Stimulated activated CD8-positive, alpha-beta memory T cell treated with anti-CD3 and anti-CD28 coated beads, Interleukin-15, amount 100 ng/mL, for 24 hours (primary cell): ENCODE measurements at places on chromosomes 2 and 18.

- DNase-seq = peak; percentile 31
Observed at GRCh38 chr2:203535078-203535783, at the start of gene RAPH1. TSS of gene RAPH1 (minus strand) at chr2:203535301. CDS start at chr2:203495353, 39,948 bp downstream.

GRCh38 chr2:216956820-216957493 lies 97.1 kb upstream of the TNP1 start:
- no peak for DNase-seq

DNA sequence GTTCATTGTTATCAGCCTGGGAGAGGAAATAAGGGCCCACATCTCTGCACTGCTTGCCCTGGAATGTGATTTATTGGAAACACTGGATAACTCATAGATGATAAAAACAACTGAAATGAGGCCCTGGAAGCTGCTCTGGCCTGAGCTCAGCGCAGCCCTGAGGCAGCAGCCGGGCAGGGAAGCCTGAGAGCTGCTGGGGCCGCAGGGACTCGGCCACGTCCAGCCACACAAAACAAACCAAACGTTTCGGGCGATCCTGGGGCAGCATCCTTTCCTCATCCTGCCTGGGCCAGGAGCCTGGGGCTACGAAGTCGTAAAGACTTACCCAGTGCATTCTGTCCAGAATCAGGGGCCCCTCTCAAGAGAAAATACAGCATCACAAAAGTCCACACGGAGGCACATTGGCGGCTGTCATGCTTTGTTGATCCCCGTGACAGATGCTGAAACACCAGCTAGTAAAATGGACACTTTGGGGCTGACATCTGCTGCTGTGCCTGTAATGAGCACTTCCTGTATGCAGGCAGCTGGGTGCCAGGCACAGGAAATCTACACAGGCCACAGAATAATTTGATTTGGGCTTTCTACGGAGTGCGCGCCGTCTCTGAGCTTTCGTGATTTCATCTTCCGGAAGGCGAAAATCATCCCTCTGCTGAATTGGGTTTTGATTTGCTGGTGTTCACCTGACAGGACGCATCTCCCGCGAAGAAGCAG lies 250.6 kb downstream of the EIPR1 start:
- no peak for DNase-seq

DNA sequence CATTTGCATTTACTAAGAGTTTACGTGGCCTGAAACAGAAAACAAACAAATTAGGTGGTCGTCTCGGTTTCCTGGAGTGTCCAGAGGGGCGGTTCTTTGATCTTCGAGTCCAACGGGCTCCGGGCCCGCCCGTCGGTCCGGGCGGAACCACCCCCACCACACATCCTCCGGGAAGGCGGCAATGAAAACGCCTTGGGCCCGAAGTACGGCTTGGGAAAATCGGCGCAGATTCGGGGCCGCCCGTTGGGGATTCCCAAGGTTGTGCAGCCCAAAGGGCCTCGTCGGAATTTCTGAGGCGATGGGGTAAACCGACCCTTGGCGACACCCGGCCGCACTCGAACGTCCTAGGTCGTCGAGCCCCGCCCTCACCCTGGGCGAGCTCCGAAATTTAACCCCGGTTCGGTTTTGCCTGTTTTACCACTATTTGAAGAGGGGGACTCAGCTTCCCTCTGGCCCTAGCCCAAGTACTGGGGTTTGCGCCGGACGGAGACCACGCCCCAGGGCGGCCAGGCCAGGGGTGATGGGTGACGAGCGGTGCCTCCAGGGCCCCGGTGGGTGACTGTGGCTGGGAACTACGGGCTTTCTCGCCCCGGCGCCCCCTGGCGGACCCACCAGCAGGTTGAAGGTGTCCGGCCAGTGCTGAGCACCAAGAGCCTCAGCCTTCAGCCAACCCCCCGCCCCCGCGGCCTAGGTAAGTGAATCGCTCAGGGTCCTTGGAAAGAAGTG lies 1.9 kb upstream of the CFAP53 start:
- DNase-seq = peak; percentile 62

- no peak for DNase-seq
Observed at GRCh38 chr2:134919341-134920210, 954 bp downstream of the CCNT2 start.

- DNase-seq = no peak
Observed at GRCh38 chr2:176818617-176819016, 394.0 kb upstream of the HNRNPA3 start.

DNA sequence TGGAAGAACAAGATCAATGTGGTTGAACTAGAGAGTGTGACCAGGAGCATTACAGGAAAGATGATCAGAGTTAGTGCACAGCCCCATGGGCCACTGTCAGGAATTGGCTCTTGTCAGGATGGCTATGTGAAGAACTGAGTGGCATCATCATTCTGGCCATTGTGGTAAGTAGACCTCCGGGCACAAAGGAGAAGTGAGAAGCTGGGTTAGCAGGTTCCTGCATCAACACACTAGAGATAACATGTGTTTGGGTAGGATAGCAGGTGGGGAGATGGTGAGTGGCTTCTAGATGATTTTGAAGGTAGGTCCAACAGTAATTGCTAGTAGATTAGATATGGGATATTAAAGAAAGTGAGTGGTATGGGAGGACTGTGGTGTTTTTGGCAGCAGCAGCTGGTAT lies 408.2 kb downstream of the TSN start:
- no peak for DNase-seq

DNA sequence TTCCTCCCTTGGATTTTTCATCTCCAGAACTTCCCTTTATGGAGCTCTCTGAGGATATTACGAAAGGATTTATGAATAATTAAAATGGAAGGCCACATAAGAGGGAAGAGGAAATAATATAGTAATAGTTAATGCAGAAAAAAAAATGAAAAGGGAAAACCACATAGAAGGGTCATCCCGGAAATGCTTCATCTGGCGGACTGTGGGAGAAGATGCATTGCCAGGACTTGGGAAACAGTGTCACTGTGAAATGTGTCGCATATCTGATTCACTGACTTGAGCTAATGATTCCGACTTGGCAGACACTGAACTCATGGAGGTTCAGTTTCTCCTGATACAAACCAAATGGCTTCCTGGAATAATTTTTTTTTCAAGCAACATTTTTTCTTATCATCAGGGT lies 129.9 kb upstream of the RMP24 start:
- DNase-seq = no peak

DNA sequence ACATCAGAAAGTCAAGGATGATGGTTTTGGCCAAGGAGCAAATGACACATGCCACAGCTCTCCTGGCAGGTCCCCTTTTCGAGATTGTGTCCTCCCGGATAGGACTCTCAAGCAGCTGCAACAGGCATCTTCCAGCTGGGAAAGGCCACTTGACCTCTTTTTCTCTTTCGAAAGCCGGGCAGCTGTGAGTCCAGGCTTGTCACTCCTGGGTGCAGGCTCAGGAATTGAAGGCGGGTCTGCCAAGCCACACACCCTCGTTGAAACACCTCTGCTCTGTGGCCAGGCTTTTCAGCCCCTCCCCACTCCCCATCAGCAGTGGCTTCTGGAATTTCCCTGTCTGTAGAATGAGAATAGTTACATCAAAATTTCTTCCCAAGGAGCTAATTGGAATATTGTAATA lies 98.0 kb downstream of the CCDC138 start:
- DNase-seq = no peak

GRCh38 chr2:191382801-191383200 lies 137.6 kb downstream of the MYO1B start:
- DNase-seq = no peak

GRCh38 chr2:237000481-237000880 lies 85.2 kb upstream of the COPS8 start:
- no peak for DNase-seq

GRCh38 chr2:45857275-45857609 lies 205.8 kb downstream of the PRKCE start:
- no peak for DNase-seq

GRCh38 chr18:51857989-51858388 lies 482.0 kb upstream of the DCC start:
- DNase-seq = no peak

DNA sequence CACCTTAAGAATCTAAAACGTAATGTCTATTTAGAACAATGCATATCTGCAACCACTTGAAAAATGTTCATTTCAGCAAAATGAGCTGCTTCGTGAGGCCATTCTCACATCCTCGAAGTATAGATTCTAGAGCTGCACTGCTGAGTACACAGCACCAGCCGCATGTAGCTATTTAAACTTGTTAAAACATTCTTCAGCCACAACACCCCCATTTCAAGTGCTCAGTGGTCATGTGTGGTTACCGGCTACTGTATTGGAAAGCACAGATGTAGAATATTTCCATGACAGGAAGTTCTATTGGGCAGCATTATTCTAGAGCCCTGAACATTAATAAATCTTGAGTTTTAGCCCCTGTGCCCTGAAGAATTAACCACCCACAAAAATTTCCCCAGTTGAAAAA lies 35.0 kb downstream of the SUMO1 start:
- no peak for DNase-seq

- no peak for DNase-seq
Observed at GRCh38 chr2:175111200-175111657, 56.8 kb downstream of the ATF2 start.

DNA sequence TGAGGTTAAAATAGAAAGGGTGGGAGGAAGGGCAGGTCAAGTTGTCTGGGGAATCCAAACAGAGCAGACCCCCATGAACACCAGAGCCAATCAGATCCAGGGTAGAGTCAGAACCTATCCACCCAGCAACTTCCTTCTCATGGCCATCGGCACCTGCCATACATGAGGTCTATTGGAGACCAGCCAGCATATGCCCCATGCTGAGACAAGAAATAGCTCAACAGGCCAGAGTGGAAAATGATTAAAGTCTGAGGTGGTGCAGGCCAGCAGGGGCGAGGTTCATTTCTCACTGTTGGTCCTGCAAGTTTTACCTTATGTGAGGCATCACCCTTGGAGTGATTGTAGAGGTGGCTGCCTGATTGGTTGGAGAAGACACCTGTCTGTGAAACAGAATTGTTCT lies 89.2 kb downstream of the LONRF2 start:
- DNase-seq = no peak

DNA sequence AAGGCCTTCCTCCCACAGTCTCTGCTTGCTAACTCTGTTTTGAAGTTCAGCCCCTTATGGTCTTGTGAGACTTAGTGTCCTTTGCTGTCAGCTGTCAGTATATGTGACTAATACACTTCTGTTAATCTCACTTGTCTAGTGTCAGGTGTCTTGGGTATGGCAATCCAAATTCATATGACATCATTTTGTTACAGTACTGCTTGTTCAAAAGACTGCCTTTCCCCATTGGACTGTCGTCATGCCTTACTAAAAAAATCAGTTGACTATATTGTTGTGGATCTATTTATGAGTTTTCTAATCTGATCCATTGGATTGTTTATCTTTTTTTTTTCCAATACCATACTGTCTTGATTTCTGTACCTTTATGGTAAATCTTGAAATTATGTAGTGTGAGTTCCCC lies 611.4 kb upstream of the HS6ST1 start:
- DNase-seq = no peak

- DNase-seq = no peak
Observed at GRCh38 chr2:70118798-70119454, 31.6 kb downstream of the PCBP1 start.

DNA sequence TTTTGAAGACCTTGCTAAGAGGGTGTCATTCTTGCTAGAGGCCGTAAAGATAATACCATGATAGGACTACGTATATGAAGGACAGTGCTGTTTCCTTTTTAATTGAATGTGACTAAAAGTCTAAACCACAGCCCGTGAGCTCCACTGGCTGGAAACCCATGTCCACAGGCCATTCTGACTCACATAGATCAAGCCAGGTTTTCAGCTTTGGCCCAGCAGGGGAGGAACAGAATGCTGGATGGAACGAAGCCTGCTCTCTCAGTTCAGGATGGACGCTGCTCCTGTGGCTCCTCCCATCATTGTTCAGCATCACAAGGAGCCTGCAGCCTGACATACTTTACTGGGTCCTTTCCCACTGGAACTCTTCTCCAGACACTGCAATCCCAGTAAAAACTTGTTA lies 47.6 kb downstream of the ALPK2 start:
- DNase-seq = no peak

DNA sequence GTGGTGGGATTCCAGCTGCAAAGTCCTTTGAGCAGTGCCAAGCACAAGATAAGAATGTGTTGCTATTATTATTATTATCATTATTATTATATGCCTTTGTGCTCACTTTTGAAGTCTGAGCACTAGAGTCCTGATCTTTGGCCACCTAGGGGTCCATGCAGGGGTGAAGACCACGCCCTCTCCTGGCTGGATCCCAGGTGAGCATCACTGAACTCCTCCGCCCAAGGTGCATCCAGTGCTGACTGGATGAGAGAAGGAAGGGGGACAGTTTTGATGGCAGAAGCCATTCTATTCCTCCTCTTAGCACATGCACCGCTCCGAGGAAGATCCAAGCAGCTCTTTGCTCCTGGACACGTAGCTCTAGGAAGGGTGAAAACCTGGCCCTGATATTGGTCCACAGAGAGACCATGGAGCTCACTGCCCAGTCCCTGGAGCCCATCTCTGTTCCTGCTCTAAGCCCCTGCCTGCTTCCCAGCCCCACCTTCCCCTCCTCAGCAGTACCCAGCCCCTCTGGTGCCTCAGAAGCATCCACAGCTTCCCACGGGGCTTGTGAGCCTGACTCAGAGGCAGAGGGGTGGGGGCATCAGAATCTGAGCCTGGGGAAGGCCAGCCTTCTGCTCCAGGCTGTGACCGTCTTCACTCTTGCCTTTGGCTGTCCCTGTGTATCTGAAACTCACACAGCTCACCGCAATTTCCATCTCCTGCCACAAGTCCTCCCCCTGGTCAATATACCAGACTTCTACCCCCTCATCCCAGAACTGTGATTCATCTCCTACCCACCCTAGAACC lies 45.4 kb downstream of the MCFD2 start:
- no peak for DNase-seq

DNA sequence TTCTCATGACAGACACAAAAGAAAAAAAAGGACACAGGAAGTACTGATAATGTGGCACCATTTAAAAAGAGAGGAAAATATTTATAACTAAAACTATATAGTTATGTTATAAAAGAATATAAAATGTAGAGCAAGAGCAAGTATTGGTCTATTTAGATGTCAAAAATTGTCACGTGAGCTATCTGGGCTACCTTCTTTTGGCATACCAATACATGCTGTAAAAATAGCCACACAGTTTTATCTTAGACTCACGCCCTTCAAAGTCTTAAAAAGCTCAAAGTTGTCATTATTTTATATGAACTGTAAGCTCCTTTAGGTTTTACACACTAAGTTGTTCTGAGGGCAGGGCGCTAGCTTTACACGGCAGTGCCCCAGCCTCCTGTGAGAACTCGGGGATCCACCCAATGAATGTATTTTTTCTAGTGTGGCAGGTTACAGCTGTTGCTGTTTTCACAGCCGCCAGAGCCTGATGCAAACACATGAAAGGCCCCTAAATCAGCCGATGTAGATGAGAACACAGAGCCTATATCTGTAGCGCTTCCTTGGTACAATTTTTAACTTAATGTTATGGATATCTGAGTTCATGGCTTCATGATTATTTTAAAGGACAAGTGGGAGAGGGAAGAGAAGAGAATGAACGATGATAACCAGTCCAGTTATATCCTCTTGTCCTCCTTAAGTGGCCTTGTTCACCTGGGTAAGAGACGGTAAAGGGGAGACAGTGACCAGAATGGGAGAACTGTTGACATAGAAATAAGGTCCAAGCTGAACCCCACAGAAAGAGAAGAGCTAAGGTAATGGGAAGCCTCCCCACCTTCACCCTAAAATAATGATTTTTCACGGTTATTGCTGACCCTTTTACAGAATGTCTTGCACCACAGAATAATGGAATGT lies 130.8 kb downstream of the CACNB4 start:
- no peak for DNase-seq
